Mucosa of gallbladder (tissue), 1 donor: ENCODE measurements at places on chromosomes 2 and 18. TPM values are rescaled to one million over a fixed set of nuclear protein-coding genes. Genes with fewer than 3 reads are reported as not detected.

DNA sequence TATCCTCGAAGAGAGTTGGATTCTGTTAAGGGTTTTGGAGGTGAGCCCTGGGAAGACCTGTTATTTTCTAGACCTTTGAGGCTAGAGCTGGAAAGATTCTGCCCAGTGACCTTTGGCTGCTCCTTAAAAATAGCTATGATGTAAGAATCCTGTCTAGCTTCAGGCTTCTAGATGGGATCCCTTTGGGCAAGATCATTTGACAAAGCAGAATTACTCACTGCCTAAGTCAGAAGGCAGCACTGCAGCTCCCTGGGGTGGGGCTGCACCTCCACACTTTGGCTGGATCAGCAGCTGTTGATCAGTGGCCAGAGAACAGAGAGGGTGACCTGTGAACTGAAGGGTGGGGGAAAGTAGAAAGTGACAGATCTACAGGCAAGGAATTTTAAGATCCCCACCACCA, 103.8 kb downstream of the ASAP2 start:
- DNase-seq: peak; percentile 26

- peak; percentile 3 for DNase-seq
These were observed 469.6 kb upstream of the MYT1L start for GRCh38 chr2:2800697-2801096.

GRCh38 chr2:54325148-54325547, 69.1 kb upstream of the TSPYL6 start:
- DNase-seq: no peak

DNA sequence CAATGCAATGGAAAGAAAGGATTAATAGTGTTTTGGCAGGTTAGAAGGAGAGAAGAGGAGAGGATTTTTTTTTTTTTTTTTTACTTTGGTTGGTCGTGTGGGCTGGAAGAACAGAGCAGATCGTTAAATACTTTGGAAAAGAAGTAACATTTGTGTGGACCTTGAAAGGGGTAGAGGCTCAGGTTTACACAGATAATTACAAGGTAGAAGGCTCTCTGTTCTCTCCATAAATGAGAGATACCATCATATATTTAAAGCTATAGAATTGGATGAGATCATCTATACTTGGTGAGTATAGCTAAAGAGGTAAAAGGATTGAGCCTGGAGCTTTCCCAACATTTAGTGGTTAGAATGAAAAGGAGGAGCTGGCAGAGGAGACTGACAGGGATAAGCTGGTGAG, 49.0 kb downstream of the SMCHD1 start:
- no peak for DNase-seq

DNA sequence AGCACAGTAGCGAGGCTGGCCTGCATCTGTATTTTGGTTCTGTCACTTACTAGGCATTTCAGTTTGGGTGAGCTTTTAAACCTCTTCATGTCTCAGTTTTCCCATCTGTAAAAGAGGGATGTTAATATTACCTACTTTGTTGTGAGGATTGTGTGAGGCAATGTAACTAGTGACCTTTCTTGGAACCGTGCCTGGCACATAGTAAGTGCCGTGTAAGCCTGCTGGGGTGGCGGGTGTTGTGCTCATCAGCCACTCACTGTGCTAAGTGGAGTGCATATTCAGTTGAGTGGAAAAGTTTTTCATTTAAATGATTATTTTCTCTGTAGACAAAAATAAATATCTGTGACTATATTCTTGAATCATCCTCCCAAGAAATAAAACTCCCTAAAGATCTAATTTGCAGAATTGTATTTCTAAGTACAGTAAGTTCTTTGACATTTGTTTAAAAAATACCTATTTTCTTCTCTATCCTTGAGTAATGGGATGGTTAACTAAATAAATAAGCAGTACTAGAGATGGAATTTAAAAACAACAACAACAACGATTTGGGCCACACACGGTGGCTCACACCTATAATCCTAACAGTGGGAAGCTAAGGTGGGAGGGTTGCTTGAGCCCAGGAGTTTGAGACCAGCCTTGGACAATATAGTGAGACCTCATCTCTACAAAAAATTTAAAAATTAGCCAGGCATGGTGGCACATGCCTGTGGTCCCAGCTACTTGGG, 56.7 kb downstream of the MALT1 start:
- no peak for DNase-seq

DNA sequence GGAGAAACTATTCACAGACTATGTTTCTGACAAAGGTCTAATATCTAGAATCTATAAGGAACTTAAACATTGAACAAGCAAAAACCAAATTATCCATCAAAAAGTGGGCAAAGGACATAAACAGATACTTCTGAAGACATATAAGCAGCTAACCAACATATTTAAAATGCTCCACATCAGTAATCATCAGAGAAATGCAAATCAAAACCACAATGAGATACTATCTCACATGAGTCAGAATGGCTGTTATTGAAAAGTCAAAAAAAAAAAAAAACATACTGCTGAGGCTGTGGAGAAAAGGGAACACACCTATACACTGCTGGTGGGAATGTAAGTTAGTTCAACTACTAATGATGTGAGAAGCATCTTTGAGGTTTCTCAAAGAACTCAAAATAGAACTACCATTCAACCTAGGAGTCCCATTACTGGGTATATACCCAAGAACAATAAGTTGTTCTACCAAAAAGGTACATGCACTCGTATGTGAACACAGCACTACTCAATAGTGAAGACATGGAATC, 220.4 kb upstream of the TFPI start:
- no peak for DNase-seq

DNA sequence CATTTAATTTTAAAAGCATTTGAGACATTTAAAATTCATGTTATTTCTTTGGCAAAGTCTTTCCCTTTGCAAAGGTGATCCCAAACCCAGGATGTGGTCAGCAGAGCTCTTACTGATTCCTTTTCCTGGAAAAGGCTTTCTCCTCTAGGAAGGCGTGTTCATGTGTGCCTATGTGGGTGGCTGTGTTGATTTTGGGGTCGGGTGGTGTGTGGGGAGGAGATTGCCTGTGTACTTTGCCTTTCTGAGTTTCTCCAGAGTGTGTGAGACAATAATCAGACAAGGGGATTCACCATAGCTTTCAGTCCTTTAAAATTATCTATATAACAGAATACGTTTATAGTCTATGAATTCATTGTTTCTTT, 173.2 kb downstream of the SOCS6 start:
- DNase-seq: no peak

DNA sequence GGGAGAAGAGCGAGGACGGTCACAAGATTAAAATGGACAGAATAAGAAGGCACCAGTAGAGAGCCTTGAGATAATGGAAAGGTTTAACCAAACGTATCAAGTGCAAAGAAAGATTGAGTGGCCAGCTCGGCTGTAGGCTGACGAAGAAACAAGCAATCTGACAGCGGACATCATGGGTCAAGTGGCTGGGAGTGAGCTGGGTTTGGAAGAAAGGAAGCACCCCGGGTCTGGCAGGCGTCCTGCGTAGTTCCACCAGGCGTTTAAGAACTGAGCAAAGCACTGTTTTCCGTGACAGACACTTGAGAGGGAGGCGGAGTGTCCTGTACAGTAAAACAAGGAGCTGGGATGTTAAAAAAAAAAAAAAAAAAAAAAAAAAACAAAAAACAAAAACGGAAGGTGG, 27.1 kb downstream of the DAPL1 start:
- no peak for DNase-seq

DNA sequence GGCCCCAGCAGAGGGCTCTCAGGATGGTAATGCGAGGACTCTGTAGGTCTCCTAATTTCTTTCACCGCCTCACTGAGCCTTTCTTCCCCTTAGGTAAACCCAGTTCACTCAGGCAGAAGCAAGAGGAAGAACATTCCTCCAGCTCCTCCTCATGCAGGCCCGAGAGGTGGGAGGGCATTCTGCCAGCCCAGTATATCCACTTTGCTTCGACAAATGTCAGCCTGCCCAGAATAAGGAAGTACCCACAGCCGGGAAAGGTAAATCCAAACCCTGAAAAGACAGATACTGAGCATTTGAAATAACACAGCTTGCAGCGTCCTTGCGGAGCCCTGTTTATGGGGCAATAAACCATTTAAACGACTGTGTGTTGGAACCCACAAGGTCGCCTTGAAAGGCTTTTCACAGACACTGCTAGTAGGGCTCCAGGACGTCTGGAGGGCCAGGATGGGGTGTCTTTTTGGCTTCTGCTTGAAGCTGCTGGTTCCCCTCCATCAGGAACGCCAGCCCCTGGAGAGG, 63.0 kb upstream of the STPG4 start:
- DNase-seq: peak; percentile 34

DNA sequence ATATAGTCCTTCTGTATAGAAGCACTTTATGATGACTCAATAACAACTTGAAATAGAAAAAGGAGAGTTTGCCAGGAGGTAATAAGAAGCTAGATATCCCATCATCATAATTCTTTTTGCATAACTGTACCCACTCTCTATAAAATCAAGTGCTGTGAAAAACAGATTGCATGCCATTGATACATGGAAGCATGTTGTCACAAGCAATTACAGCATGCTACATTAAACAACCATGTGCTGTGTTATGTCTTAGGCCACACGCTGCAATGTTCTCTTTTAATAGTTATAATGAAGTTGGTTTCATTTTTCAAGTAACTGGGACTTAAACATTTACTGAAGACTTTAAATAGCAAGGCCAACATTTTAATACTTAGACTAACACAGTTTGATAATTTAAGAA, 264.2 kb downstream of the RPRM start:
- DNase-seq: no peak

DNA sequence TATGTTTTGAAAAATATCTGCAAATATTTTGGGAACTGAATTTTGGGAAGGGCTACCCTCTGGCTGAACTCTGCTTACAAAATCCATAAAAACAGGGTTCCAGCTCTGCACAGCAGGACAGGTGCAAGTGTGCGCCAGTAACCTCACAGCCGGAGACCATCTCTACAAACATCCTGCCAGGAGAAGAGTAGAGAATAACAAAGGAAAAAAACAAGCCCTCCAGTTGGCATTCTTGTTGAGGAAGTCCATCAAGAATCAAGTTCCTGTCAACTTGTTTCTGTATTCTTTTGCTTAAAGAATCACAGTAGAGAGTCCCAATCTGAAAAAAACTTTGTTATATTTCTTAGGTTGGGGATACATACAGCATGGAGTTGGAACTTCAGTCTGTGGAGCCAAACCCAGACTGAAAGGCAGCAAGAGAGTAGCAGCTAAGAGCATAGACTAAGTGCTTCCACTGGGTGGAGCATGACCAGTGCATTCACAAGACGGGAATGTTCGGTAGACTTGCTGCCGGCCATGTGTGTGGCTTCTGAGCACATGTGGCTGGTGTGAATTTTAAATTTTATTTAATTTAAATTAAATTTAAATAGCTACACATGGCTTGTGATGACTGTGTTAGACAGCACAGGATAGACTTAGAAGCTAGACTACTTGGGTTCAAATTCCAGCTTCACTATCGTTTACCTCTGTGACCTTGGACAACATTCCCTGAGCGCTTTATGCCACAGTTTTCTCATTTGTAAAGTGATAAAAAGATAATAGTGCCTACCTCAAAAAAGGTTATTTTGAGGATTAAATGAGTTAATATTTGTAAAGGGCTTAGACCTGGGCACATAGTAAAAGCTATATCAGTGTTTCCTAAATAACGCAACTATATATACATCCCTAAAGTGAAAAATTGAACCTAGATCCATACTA, 41.9 kb downstream of the SPTBN1 start:
- peak; percentile 28 for DNase-seq

GRCh38 chr2:230783101-230783500, 70.5 kb downstream of the CAB39 start:
- no peak for DNase-seq

DNA sequence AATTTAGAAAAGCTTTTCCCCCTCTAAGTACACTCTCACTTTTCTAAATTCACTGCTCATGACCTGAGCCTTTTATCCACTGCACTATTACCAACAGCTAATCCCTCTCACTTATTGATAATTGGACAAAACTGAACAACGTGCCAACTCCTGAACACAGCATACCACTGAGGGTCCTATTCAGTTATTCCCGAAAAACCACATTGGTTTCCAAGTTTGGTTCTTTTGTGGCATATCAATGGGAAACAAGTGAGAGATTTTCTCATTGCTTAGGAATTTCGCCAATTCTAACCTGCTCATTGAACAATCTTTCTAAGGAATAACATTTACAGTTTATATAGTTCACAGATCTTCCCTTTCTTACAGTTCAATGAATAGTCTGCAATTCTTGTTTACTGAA, 977.4 kb downstream of the TMEM182 start:
- no peak for DNase-seq

GRCh38 chr2:172540421-172540820, 15.5 kb upstream of the PDK1 start:
- DNase-seq: no peak

ITGA4 gene
- total RNA-seq: 12.3 TPM

ITPRIPL1 gene
- total RNA-seq: 1.5 TPM

LAMA3 gene
- 25.5 TPM for total RNA-seq

CNOT9 gene
- 27.6 TPM for total RNA-seq

TNFAIP6 gene
- total RNA-seq: 1.4 TPM

TEX44 gene
- not detected for total RNA-seq

SLC9A2 gene
- 19.9 TPM for total RNA-seq

NOSTRIN gene
- total RNA-seq: 36.1 TPM

MOB4 gene
- total RNA-seq: 16.3 TPM

EPHA4 gene
- 9.0 TPM for total RNA-seq
